ENCODE measurements at places on chromosomes 5 and 9. TPM values are rescaled to one million over a fixed set of nuclear protein-coding genes. Genes with fewer than 3 reads are reported as not detected.

GRCh38 chr5:154403234-154403633 is 42.6 kb upstream of the SAP30L start:
- DNase-seq: no peak

Gene FBXL7
- 10.6 TPM for total RNA-seq

- DNase-seq: no peak
Measured at GRCh38 chr9:137320555-137321384, 18.7 kb upstream of the NRARP start.

GRCh38 chr5:3226196-3226920 is 369.3 kb upstream of the IRX1 start:
- no peak for DNase-seq

- DNase-seq: no peak
Measured at GRCh38 chr9:3980212-3980611, 319.7 kb downstream of the GLIS3 start.

DNA sequence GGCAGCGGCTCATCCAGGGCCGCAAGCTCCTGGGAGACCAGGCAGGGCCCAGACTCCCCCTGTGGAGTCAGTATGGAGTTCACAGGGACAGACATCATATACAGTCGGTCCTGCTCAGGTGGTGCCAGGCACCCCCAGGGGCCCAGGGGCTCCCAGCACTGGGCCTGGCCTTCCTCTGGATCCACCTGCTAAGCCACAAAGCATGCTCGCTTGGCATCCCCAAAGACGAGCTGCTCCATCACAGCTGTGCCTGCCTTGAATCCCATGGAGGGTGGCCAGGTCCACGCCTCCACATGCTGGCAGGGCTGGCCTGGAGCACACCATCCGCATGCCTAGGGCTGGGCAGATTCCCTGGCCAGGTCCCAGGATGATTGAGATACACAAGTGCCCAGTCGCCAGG is 4.6 kb downstream of the BICD2 start:
- no peak for DNase-seq

DNA sequence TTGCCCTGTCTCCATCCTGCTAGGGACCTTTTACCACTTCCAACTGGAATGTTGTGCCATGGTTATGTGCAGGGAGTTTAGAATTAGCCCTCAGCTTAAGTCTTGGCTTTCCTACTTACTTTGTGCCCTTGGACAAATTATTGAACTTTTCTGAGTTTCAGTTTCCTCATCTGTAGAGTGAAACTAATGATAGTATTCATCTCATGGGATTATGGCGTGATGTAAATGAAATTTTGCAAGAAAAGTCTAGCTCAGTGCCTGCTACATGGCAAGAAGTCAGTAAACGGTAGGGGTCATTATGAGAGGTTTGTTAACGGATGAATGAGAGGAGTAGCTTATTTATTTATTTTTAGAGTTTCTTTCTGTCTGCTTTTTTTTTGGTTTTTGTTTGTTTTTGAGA is 1.8 kb downstream of the MVB12B start:
- no peak for DNase-seq

Gene KDM3B
- 51.4 TPM for total RNA-seq

- DNase-seq: no peak
Measured at GRCh38 chr9:88237479-88237961, 99.2 kb upstream of the SPATA31C2 start.

DNA sequence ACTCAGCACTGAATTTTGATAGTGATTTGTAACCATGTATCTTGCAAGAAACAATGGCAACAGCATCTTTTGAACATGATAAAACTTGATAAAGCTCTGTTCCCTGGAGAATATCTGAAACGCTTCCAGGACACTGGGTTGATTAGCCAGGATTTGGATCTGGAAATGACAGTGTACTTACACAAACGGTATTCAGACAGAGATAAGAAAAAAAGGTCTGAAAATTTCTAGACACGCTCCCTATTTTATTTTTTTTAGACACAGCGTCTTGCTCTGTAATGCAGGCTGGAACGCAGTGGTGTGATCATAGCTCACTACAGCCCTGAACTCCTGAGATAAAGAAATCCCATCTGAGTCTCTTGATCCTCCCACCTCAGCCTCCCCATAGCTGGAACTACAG is 109.0 kb downstream of the GNAQ start:
- DNase-seq: no peak

DNA sequence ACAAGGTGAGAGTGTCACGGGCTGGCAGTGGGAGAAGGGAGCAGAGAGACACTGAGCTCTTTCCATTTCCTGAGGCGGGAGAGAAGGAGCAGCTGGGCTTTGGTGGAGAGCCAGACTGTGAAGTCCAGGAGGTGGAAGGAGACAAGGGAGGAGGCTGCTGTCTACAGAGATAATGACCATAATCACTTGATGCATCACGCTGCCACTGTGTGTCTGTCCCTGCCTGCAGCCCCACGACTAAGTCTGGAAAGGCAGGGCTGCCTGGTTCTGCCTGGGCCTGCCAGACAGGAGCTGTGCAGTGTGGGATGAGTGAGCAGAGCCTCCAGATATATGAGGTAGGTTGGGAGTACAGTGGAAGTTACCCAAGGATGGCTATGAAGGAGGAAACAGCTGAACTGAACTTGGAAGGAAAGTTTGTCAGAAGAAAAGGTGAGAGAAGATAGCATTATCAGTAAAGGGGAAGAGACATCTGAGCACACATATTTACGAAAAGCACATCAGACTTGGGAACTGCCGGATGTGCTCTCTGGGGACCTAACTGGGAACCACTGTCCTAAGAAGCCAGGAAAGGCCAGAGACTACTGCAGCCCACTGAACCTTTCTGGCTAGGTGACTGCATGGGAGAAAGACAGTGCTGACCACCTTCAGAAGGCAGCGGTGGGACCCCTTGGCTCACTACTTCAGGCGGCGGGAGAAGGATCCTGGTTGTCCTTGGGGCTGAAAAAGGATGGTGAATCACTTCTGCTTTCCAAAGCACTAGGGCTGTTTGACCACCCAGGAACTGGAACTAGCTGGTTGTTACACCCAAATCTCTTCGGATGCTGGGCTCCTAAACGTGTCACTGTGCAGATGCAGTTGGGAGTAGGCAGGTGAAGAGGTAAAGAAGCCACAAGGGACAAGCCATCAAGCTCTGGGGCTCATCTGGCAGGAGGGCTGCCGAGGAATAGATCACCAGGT is 12.8 kb upstream of the DDX41 start:
- no peak for DNase-seq

GRCh38 chr5:176296-176823 is 14.9 kb upstream of the LRRC14B start:
- no peak for DNase-seq

DNA sequence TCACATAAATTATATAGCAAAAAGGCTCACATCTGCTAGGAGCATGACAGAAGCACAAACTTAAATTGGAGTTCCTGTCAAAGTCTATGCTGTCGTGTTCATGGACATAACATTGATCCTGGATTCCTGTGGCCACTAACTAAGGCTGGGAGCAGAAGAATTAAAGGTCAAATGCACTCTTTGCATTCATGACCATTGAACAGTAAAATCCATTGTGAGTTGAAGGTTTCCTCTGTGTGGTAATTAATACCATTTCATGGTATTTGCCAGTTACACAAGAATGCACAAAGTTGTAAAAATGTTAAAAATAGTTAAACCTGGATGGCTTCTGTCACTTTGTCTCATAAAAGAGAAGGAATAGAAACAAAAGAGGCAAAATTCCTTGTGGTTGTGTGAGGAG is 242.6 kb downstream of the NPR3 start:
- DNase-seq: no peak

Gene RFESD
- 1.6 TPM for total RNA-seq

DNA sequence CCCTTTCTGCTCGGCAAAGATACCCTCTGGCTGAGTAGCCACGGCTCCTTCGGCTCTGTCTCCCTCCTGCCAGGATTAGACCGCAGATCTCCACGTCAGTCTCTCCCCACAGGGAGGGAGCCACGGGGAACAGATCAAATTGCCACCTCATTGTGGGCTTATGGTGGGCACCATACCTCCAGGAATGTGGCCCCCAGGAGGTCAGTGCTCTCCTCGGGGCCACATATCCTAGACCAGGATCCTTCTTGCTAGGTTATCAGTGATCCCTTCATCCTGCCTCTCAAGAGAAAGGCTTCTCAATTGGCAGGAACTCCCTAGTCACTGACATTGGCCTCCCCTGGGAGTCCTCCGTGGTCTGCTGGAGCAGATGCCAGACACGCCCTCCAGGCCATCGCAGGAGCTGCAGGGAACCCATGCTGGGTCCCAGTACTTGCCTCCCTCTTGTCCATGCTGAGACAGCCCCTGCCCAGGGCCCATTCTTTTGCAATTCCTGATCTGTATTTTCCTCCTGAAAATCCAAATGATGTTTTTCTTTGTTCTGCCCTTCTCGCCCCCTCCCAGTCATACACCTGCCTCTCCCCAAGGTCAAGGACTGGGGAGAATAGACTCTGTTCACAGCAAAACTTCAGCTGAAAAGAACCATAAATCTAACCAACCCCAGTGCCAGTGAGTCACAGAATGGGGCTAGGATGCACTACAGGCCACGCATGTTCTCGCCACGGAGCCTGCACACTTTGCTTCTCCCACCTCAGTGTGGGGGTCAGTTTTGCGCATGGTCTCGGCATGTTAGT is 31.6 kb upstream of the ENHO start:
- no peak for DNase-seq

Gene LECT2
- not detected for total RNA-seq

Gene SLC31A2
- total RNA-seq: 11.6 TPM

Gene WDR41
- total RNA-seq: 186 TPM

Gene C7
- under 0.01 TPM for total RNA-seq

Gene GOLM1
- 34.1 TPM for total RNA-seq

DNA sequence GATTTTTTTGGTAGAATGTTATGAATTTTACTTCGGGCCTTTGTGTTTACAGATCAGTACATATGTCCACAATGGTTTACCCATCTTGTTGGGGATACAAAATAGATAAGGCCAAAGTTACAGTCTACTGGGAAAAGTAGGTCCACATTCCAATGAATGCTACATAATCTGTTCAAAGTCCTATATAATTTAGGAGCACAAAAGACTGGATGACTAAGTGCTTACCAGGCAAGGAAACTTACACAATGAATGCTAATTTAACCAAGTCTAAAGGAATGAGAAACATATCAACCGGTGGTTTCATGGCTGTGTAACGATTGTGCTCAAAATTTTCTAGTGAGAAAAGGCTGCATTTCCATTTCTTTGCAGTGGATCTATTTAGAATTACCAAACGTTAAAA is 97.4 kb upstream of the TRPM3 start:
- no peak for DNase-seq

- no peak for DNase-seq
Measured at GRCh38 chr5:107567901-107568671, 102.7 kb downstream of the EFNA5 start.

GRCh38 chr5:68534131-68534940 is 318.8 kb downstream of the PIK3R1 start:
- no peak for DNase-seq

DNA sequence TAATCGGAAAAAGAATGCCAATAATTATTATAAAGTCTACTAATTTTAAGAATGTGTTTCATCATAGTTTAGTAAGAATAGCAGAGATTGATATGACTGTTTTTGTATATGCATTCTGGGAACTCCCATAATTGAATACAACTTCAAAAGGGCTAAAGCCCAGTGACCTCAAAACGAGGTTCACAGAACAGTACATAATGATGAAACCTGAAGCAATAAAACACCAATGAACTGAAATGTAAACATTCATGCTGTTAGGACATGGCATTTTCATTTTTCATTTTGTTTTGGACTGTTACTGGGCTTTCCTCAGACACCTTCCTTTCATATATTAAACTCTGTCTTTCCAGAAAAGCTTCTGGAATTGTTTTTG is 684 bp upstream of the JMY start:
- DNase-seq: peak; percentile 80

Gene PTGES2
- 58.6 TPM for total RNA-seq

DNA sequence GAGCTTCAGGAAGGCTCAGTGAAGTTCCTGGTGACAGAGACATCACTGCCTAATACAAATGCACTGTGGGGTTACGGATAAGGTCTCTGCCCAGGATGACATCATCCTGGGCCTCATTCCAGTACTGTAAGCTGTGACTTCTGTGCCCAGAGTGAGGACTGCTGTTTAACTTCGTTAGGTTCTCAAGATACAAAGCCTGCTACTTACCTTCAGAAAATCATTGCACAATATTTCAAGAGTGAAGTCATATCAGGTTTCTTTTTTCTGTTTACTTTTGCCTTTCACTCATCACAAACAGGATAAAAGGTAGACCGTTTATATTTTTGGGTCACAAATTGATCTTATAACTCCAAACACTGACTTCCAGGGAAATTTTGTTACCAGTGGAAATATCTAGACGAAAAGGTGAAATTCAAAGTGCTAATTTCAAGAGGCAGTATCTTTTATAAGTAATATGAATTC is 241.2 kb downstream of the PIK3R1 start:
- DNase-seq: peak; percentile 42

Gene PHYHD1
- total RNA-seq: 11.9 TPM
